ENCODE measurements at places on chromosomes 12 and 14.

- DNase-seq, result no peak
These were observed 82.9 kb downstream of the NEDD1 start for GRCh38 chr12:96989916-96990315.

- DNase-seq, result peak; percentile 84
These were observed 267.0 kb downstream of the DACT1 start for GRCh38 chr14:58904776-58905175.

DNA sequence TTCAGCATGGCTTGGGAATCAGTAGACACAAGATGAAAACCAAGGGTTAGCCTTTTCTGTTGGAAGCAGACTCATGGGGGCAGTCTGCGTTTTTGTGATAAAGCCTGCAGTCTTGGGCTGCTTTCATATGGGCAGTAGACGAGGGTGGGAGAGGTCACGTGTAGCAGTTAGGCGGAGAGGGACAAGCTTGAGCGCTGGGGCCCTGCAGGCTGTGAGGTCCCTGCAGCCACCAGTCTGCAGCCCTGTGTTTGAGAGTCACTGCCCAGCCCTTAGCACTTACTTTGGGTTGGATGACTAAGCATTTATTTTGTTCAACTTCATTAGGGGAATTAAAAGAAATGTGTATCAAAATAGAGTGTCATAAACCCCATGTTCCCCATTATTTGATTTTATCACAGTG, 37.2 kb downstream of the EP400 start:
- DNase-seq, result no peak

DNA sequence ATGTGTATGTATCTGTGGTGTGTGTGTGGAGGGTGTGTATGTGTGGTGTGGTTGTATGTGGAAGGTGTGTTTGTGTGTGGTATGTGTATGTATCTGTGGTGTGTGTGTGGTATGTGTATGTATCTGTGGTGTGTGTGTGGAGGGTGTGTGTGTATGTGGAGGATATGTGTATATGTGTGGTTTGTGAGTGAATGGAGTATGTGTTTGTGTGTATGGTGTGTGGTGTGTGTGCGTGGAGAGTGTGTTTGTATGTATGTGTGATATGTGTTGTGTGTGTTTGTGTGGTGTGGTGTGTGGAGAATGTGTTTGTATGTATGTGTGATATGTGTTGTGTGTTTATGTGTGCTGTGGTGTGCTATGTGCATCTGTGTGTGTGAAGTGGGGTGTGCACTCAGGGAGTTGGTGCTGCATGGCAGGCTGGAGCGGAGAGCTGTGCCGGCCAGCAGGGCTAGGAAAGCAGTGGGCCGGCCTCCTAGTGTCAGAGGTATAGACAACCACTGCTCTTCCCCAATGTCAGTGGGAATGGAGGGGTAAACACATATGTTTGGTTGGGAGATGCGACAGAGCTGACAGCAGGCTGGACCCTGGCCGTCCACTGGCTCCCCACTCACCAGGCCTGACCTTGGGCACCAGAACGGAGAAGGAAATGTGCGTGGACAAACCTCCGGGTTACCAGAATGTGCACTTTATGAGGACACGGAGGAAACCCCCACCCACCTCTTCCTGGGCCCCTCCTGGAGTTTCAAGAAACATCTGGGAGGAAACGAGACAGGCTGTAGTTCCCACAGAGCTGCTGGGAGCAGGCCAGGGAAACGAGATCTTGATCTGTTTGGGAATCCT, 60.7 kb downstream of the CLMN start:
- DNase-seq, result no peak

DNA sequence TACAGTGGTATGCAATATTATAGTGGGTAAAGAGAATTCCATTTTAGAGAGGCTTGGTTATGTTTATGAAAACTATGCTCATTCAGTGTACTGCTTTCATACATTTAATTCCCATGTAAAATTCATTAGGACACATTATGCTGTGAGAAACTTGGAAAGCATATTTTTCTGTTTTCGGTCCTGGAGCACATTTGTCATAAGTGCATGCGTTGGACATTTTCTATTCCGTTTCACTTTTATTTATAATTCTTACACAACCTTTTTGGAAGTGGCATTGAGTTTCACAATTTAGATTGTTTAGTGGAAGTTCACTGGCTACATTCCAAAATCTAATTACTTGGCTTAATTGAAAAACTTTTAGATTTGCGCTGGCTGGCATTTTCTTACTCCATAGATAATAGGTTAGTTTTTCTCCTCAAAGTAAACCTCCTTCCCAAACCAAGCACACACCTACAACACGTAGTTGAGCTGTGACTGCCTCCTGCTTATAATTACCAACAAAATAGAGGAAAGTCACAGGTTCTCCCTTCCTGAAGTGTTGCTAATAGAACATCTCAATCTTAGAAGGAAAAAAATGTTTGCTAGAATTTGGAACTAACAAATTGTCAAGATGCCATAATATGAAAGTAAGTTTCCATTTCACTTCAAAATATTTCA, 938.5 kb downstream of the TRHDE start:
- no peak for DNase-seq

- DNase-seq, result no peak
These were observed 145.8 kb upstream of the TMPO start for GRCh38 chr12:98369581-98369980.

DNA sequence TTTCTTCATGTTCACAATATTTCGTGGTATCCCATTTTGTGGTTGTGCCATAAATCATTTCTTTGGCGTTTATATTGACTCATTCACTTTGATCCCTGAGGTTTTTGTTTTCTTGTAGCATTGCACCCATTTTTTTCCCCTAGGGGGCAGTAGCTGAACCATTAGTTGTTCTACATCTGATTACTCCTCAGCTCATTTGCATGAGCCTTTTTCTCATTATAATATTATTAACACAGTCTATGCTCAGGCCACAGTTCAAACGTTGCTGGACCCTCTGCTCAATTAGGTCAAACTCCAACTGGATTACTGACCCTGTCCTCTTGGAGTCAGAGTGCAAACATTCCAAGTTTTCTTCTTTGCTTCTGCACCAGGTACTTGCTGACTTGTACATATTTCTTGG, 475.4 kb upstream of the SEL1L start:
- no peak for DNase-seq

- DNase-seq, result no peak
These were observed 270.6 kb downstream of the TTC8 start for GRCh38 chr14:89095036-89095435.

- peak; percentile 58 for DNase-seq
These were observed 97.9 kb upstream of the USP44 start for GRCh38 chr12:95648990-95649791.

DNA sequence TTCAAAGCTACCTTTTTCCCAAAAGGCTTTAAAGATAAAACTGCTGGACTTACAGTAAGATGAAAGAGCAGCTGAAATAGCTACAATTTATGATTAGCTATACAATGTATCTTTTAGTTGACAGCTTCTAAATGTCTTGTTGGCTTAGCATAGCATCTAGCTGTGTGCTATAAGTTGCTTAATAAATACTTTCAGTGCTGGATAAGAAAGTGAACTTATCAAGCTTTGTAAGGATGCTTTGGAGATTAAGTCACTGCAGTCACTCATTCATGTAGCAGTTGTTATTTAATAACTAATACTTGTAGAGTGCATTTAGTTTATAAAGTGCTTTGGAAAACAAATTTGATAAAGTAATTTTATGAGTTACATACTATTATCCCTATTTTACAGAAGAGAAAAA, 14.6 kb downstream of the CFAP54 start:
- DNase-seq, result no peak

DNA sequence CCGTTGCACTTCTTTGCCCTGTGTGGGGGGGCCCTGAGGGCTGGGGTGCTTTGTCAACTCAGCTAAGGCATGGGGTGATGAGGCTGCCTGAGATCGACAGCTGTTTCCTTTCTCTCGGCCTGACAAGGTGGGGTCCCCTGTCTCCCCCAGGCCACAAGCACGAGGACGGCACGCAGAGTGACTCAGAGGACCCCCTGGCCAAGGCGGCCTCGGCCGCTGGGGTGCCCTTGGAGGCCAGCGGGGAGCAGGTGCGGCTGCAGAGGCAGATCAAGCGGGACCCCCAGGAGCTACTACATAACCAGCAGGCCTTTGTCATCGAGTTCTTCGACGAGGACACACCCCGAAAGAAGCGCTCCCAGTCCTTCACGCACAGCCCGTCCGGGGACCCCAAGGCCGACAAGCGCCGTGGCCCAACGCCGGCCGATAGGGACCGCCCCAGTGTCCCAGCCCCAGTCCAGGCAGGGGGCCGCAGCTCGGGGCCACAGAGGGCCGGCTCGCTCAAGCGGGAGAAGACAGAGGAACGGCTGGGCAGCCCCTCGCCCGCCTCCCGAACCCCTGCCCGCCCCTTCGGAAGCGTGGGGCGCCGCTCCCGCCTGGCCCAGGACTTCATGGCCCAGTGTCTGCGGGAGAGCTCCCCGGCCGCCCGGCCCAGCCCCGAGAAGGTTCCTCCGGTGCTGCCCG, 18.8 kb downstream of the CEP170B start:
- no peak for DNase-seq

DNA sequence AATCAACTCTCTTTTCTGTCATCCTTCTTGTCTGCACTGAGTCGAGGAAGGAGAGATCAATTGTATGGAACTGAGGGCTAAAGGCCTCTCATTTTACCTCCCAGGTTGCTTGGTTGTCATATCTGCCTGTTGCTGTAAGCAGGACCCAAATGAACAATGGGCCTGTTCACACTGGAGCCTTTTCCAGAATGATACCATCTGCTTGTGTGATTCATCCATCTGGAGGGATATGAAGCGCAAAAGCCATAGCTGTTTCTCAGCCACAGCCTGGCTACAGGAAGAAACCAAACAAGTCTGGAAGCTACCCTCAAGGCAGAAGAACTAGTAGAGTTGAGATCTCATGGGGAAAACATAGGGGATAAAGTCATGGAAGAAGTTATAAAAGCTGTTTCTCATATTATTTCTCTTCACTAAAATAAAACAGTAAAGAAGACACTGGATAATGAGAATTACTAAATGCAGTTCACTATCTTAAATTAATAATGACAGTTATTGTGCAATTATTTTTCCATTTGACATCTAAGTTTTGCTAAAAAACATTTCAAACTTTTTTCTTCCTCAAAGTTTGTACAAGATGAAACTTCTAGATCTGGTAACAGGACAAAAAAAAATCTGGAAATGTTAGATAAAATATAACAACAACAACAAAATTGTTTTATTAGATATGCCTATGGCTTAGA, 106.3 kb downstream of the SPTSSA start:
- DNase-seq, result peak; percentile 72

- DNase-seq, result no peak
These were observed 15.2 kb downstream of the SERPINA12 start for GRCh38 chr14:94494085-94494484.

DNA sequence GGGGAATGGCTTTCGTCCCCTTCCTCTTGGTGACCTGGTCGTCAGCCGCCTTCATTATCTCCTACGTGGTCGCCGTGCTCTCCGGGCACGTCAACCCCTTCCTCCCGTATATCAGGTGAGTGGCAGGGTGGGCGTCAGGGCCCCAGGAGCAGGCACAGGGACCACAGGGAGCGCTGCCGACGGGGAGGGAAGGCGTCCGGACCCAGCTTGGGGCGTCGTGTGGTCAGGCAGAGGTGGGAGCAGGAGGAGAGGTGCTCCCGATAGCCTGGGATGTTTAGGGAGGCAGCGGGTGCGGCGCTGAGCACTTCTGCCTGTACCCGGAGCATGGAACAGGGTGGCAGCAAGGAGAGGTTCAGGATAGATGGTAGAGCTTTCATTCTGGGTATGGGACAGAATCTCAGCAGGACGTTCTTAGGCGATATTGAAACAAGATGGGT, 444 bp downstream of the DRAM1 start:
- DNase-seq, result peak; percentile 17

- peak; percentile 13 for DNase-seq
These were observed 83.9 kb downstream of the PIK3C2G start for GRCh38 chr12:18345021-18345735.

DNA sequence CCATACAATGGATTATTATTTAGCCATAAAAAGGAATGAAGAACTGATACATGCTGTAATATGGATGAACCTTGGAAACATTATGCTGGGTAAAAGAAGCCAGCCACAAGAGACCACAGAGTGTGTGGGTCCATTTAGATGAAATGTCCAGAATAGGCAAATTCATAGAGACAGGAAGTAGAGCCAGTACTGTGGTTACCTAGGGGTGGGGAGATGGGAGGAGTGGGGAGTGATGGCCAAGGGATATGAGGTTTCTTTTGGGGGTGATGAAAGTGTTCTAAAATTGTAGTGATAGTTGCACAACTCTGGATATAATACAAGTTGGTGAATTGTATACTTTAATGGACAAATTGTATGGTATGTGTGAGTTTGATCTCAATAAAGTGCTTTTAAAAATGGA, 18.6 kb downstream of the JDP2 start:
- DNase-seq, result no peak

DNA sequence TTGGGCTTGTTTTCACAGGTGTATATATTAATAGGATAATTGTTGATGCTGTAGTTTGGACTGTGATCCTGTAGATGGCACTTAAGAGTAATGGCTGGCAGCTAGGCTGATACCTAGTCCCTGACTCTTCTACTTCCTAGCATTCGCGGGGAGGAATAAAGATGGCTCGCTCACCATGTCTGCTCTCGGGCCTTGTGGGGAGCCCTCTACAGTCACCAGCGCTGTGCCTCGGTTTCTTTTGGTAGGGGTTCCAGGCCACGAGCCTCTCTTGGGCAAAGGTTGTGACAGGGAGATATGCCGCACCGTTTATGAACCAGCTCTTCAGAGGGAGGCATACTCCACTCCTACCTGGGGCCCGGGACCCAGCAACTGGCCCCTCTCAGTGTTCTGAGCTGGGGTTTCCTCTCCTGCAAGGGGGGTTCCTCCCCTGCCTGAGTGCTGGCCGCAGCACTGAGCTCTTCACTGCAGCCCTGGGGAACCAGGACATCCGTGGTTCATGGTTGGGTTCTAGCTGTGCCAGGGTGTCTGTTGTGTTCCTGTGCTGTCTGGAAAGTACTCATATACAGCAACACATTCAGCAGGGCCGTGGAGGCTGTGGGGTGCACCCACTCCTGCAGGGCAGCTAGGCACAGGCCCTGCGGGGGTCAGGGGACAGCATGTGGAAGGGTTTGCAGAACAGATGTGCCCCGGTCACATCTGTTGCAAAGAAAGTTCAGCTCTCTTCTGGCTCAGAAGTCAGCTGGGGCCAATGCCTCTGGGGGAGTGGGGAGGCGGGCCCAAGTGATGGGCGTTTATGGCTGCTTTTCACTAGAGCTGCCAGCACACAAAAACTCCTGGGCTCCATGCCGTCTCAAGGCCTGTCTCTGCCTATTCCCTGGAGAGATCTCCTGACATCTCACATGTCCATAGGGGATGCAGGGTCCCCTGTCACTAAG, 147.9 kb downstream of the PPFIA2 start:
- DNase-seq, result no peak

DNA sequence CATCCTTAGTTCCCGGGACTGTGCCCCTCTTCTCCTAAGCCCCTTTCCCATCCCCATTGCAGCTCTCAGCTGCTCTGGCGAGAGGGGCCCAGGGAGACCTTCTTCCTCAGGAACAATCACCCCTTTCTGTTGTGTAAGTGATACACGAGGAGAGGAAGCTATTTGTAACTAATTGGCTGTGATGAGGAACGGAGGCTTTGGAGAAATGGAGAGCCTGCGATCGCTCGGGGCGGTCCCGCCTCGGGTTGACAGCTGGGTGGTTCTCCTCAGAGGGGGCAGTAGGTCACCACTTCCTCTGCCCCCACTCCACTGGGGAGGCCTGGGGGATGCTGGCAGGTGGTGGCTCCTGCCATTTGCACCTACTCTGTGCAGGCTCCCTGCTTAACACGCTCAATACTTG, 6.6 kb upstream of the PGF start:
- DNase-seq, result no peak

- no peak for DNase-seq
These were observed 355.3 kb upstream of the SFSWAP start for GRCh38 chr12:131355361-131356245.

- DNase-seq, result peak; percentile 99
These were observed 135.9 kb downstream of the TMEM30B start for GRCh38 chr14:61145034-61145902.

GRCh38 chr12:48572326-48572725, 2.5 kb upstream of the LALBA start:
- DNase-seq, result no peak

Data from fibroblast of skin of abdomen (primary cell).